Upper lobe of left lung (tissue), 6 donors: ENCODE measurements at places on chromosomes 6 and 20. TPM values are rescaled to one million over a fixed set of nuclear protein-coding genes. Genes with fewer than 3 reads are reported as not detected.

The CST4 gene
- total RNA-seq: not detected

The CST7 gene
- total RNA-seq: 15.0 TPM

The BPIFB4 gene
- not detected for total RNA-seq

The CRISP3 gene
- 0.20 TPM for total RNA-seq

The SLC22A1 gene
- total RNA-seq: 2.5 TPM

The TRIM31 gene
- 0.79 TPM for total RNA-seq

The NR2E1 gene
- total RNA-seq: not detected

The RBM24 gene
- 0.76 TPM for total RNA-seq

- no peaks in the 10 kb centered on the region for H3K4me1 ChIP-seq
- no peaks in the 10 kb centered on the region for H3K27me3 ChIP-seq
- no peak overlapping the region for H3K4me3 ChIP-seq
- no peak overlapping the region for H3K27ac ChIP-seq
Observed at GRCh38 chr6:135163440-135163738, 17.7 kb upstream of the MYB start.

GRCh38 chr6:45609141-45609638 lies 231.5 kb upstream of the SUPT3H start:
- no peaks in the 10 kb centered on the region for H3K36me3 ChIP-seq
- H3K4me3 ChIP-seq: no peak overlapping the region
- no peaks in the 10 kb centered on the region for H3K4me1 ChIP-seq
- H3K27me3 ChIP-seq: no peaks in the 10 kb centered on the region
- no peak for DNase-seq
- H3K27ac ChIP-seq: no peak overlapping the region

DNA sequence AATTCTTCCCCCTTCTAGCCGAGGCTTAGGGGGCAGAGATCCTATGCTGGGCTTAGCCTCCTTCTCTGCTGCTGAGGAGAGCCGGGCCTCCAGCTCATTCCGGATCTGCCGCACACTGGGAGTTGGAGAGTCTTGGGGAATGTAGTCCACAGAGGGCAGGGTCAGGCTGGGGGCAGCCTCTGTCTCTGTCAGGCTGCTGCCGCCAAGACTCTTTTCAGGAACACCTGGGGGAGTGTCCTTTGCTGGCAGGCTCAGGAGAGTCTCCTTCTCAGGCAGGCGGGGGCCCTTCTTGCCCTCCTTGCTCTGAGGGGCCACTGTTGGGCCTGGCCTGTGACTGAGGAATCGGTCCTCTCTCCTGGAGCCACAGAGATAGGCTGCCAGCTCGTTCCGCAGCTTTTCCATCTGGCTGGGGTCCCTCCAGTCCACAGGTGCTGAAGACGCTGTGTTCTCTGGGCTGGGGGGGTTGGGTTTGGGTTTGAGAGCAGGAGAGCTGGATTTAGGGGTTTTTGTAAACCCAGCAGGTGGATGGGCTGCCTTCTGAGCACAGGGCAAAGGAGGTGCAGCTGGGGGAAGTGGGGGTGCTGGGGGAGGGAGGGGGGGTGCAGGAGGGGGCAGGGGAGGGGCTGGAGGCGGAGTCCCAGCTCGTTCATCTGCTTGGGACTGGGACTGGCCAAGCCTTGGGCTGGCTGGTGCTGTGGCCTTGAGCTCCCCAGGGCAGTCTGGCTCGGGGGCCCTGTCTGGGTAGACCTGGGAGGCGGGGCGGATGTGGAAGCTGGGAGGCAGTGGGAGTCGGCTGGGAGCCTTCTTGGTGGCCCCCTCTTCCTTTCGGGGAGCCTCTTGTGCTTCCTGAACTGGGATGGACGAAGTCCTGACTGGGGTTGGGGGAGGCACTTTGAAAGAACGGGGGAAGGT lies 36.1 kb downstream of the C6orf132 start:
- H3K36me3 ChIP-seq: no peaks in the 10 kb centered on the region
- peaks cover 22% of the 10 kb centered on the region for H3K4me1 ChIP-seq
- no peaks in the 10 kb centered on the region for H3K27me3 ChIP-seq
- no peak overlapping the region for H3K4me3 ChIP-seq
- no peak for DNase-seq

- no peaks in the 10 kb centered on the region for H3K4me1 ChIP-seq
- no peaks in the 10 kb centered on the region for H3K27me3 ChIP-seq
- no peaks in the 10 kb centered on the region for H3K36me3 ChIP-seq
- no peak overlapping the region for H3K4me3 ChIP-seq
Observed at GRCh38 chr20:51118216-51118615, 95.3 kb upstream of the KCNG1 start.

DNA sequence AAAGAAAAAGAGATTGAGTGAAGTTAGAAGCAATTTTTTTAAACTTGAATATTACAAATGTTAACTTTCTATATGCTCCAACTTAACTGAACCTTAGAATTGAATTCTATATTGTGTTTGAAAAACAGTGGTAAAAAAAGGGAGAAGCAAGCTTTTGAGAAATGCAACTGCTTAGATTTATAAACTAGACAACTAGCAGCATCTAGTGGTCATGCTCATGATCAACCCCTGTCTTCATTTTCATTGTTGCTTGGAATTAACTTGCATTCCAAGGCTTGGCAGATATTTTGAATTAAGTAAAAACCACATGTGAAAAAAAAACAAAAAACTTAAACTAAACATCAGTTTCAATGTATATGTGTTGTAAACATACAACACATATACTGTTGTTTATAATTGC lies 113.1 kb downstream of the C6orf58 start:
- no peaks in the 10 kb centered on the region for H3K36me3 ChIP-seq
- no peak for DNase-seq
- no peaks in the 10 kb centered on the region for H3K27me3 ChIP-seq
- no peak overlapping the region for H3K4me3 ChIP-seq
- H3K27ac ChIP-seq: no peak overlapping the region
- H3K4me1 ChIP-seq: no peaks in the 10 kb centered on the region

GRCh38 chr6:149336609-149336928 lies 19.1 kb downstream of the TAB2 start:
- H3K4me3 ChIP-seq: no peak overlapping the region
- no peak for DNase-seq
- H3K36me3 ChIP-seq: no peaks in the 10 kb centered on the region
- H3K4me1 ChIP-seq: peaks cover 53% of the 10 kb centered on the region
- no peak overlapping the region for H3K27ac ChIP-seq

- no peak overlapping the region for H3K4me3 ChIP-seq
- no peak overlapping the region for H3K27ac ChIP-seq
- DNase-seq: no peak
- H3K4me1 ChIP-seq: peaks cover 2% of the 10 kb centered on the region
Observed at GRCh38 chr6:31720196-31720770, 1.3 kb downstream of the LY6G6C start.

DNA sequence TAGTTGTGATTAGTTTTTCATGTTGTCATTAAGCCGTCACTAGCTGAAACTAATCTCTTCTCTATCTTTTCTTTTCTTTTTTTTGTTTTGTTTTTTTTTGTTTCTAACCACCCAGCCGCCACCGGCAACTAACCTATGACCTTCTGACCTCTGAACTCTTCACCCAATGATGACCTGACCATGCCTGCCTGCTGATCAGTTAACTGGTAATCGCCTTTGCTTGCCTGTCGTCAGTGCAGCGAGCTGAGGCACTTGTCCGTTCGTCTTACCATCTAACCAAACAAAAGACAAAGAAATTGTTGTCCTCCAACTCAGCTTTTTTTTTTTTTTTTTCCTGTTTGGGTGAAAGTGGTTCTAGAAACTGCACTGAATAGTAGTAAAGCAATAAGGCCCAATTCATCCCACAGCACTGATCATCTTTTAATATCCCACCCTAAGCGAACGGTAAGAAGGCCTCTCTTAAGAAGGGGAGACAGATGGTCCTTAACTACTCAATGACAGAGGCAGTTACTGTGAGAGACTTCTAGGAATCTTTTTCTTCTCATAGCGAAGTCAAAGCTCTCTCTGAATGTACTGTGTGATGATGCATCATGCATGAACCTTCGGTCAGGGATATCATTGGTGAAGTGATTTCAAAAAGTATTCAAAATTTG lies 156.2 kb downstream of the QKI start:
- H3K36me3 ChIP-seq: no peaks in the 10 kb centered on the region
- no peak overlapping the region for H3K27ac ChIP-seq
- peaks cover 3% of the 10 kb centered on the region for H3K4me1 ChIP-seq
- H3K27me3 ChIP-seq: no peaks in the 10 kb centered on the region
- H3K4me3 ChIP-seq: no peak overlapping the region
- DNase-seq: no peak

GRCh38 chr6:137494281-137494987 lies at the start of gene OLIG3:
Gene OLIG3, minus strand, starts transcription at chr6:137494394. Its CDS starts 224 bp downstream, at chr6:137494170.
- H3K36me3 ChIP-seq: no peaks in the 10 kb centered on the region
- DNase-seq: no peak
- H3K27ac ChIP-seq: no peak within 1 kb of the TSS
- peaks cover 30% of the 10 kb centered on the region for H3K4me1 ChIP-seq

GRCh38 chr6:150667977-150668716 lies 68.5 kb downstream of the PLEKHG1 start:
- no peak overlapping the region for H3K4me3 ChIP-seq
- no peaks in the 10 kb centered on the region for H3K36me3 ChIP-seq
- peaks cover 18% of the 10 kb centered on the region for H3K4me1 ChIP-seq
- DNase-seq: no peak
- H3K27me3 ChIP-seq: no peaks in the 10 kb centered on the region

DNA sequence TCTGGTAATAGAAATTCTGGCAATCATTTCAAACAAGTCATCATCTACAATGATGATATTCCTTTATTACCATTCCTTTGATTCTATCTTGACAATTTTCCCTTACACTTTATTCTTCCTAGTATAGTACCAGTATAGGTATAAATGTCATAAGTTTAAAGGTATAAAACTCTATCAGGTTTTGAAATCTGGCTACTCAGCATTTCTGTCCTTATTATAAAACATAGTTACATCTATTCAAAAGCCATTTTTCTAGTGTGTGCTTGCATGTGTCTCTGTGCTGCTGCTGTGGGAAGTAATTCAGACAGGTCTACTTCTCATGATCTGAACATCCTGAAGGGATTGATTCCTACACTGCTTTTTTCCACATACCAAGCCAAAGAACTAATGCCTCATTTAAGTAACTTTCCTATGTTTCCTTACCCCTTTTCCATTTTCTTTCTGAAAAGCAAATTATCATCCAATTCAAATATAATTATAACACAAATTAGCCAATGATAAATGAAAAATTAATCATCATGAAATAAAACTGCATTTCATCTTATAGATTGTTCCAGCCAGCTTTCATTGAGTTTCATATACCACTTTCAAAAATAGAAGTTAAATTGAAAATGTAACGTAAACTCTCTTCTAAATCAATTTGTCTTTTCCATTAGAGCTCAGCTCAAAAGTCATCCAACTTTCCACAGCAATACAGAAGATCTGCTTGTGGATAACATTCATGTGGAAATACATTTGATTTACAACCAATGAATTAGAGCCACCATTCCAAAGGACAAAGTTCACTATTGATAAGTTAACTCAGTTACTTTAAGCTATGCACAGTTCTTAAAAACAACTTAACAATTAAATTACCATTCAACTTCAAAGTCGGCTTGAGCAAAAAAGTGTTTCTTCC lies 35.9 kb downstream of the COL12A1 start:
- no peak overlapping the region for H3K4me3 ChIP-seq
- H3K27ac ChIP-seq: no peak overlapping the region

GRCh38 chr20:51526106-51526470 lies 16.4 kb downstream of the NFATC2 start:
- no peak for DNase-seq
- peaks cover 9% of the 10 kb centered on the region for H3K4me1 ChIP-seq
- no peaks in the 10 kb centered on the region for H3K27me3 ChIP-seq
- peak overlapping the region; percentile 28 for H3K27ac ChIP-seq
- H3K4me3 ChIP-seq: no peak overlapping the region
